ENCODE measurements at places on chromosomes 11 and 22.
A peak's percentile ranks its signal among the peaks of the same experiment; 100 is the strongest.

- DNase-seq, result peak; percentile 19
Measured at GRCh38 chr11:21511835-21512440, 680.9 kb upstream of the ANO5 start.

DNA sequence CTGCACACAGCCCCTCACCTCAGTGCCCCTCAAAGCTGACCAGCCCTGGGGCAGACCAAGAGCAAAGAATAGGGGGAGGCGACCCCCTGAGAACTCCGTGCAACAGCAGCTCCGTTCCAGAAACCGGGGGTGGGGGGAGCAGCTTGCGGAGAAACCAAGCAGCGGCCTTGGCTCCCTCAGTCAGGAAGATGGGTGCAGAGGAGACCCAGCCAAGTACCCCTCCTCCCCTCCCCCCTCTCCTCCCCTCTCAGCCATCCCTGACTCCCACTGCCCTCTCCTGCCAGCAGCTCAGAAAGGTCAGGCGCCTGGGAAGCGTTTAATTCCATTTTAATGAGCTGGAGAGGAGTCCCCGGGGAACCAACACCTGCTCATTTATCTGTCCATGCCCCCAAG lies 78.9 kb downstream of the PDE2A start:
- DNase-seq, result no peak

DNA sequence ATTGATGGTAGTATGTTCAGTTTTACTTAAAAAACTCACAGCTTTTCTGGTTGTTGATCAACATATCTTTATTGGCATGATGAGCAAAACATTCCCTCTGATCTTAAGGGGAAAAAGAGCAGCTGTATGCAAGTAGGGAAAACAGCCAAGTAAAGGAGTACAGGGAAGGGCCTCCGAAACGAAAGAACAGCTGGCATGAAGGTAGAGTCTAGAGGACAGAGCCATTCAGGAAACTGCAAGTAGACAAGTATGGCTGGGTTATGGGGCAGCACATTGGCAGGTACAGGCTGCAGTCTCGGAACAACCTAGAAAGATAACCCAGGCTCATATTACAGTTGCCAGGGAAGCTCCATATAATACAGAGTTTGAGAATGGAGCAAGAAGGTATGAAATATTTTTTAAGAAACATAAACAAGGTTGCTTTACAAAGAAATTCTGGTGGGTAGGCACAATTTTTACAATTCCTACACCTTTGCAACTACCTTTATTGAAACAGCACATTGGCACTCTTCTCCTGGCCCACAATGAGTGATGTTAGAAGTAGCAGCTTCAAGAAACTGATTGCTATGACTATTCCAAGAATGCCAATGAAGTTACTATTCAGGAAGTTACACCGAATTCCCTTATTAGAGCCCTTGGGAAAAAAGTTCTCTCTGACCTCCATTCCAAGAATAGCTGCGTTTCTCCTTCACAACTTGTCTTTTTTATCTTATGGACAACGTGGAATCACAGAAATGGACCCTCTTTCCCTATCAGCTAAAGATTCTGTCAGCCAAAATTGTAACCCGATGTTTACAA lies 45.2 kb downstream of the LGR4 start:
- DNase-seq, result no peak

GRCh38 chr11:57484141-57484710 lies 23.9 kb downstream of the RTN4RL2 start:
- no peak for DNase-seq

DNA sequence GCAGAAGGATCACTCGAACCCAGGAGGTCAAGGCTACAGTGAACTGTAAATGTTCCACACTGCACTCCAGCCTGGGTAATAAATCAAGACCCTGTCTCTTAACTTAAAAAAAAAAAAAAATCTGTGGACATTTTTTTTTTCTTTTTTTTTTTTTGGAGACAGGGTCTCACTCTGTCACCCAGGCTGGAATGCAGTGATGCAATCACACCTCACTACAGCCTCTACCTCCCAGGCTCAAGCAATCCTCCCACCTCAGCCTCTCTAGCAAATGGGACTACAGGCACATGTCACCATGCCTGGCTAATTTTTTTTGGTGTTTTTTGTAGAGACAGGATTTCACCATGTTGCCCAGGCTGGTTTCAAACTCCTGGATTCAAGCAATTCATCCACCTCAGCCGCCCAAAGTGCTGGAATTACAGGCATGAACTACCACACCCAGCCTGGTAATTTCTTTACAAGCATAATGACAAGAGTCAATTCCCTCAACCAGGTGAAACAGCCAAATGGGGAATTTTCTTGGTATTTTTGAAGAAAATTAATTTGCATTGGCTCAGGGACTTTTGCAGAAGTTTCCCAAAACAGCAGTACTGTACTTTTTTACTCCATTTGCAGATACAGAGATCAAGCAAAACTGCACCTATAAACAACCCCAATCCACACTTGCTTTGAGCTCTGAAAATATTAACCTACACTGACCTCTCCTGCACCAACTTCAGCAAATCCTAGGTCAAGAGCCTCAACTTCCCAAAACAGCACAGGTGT lies 44.0 kb downstream of the MRTFA start:
- no peak for DNase-seq

GRCh38 chr11:76613901-76614300 lies 56.6 kb downstream of the LRRC32 start:
- no peak for DNase-seq

DNA sequence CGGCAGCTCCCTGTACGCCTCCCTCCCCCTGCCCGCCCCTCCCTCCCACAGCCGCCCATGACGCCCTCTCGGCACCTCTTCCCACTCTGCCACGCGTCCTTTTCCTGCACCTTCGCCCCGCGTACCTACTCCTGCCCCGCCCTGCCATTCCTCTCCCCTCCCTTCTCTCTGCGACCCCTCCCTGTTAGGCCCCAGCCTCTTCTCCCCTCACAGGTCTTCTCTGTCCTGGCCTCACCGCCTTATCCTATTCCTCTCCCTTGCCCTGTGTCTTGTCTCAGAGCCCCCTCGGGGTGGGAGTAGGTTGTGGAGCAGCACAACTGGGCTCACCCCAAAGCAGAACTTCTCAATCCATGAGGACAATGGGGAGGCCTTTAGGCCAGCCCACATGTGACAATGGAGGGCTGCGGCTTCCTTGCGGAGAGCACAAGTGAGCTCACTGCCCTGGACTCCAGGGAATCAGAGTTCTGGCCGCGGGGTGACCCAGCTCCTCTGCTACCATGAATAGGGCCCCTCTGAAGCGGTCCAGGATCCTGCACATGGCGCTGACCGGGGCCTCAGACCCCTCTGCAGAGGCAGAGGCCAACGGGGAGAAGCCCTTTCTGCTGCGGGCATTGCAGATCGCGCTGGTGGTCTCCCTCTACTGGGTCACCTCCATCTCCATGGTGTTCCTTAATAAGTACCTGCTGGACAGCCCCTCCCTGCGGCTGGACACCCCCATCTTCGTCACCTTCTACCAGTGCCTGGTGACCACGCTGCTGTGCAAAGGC lies 539 bp downstream of the SLC35C1 start:
- peak; percentile 39 for DNase-seq

DNA sequence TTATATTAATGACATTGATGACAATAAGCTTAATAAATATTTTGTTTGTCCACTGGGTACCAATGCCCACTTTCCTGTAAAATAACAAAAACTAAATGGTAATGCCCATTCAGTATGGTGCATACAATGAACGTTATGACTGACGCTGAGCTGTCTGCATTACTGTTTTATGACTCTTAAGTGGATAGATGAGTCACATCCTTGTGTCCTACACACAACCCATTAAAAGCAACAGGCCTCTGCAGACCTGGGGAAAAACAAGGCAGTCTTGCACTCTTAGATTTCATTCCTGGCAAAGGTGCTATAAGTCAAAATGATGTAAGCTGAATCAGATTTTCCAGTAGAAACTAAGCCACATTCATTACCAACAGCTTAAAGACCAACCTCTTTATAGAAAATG lies 176.3 kb upstream of the TMEM45B start:
- DNase-seq, result no peak

- no peak for DNase-seq
Measured at GRCh38 chr11:117075186-117075585, 23.0 kb downstream of the SIK3 start.

Measured in HuH-7 (cell line).